Vein endothelial cell (primary cell): ENCODE measurements at places on chromosomes 7 and 10. TPM values are rescaled to one million over a fixed set of nuclear protein-coding genes. Genes with fewer than 3 reads are reported as not detected.

FRAT2 gene
- total RNA-seq: 9.5 and 11.4 TPM in 2 replicates

TMEM213 gene
- not detected in 2 replicates for total RNA-seq

UTF1 gene
- not detected in 2 replicates for total RNA-seq

DOCK1 gene
- total RNA-seq: 105 and 108 TPM in 2 replicates

CCDC3 gene
- under 0.01 and 0.96 TPM in 2 replicates for total RNA-seq

STEAP4 gene
- total RNA-seq: not detected in 2 replicates

CYP2C18 gene
- total RNA-seq: not detected in 2 replicates

CHAT gene
- total RNA-seq: not detected in 2 replicates

OR2A42 gene
- total RNA-seq: not detected in 2 replicates

MBLAC1 gene
- total RNA-seq: 2.0 and 2.9 TPM in 2 replicates

GPR37 gene
- total RNA-seq: 0.76 and 4.2 TPM in 2 replicates

SCIN gene
- total RNA-seq: 0.33 and 0.76 TPM in 2 replicates

ICA1 gene
- 50.3 and 52.3 TPM in 2 replicates for total RNA-seq

DOCK4 gene
- total RNA-seq: 170 and 252 TPM in 2 replicates

TET1 gene
- total RNA-seq: 0.96 and 1.3 TPM in 2 replicates

PTPN20 gene
- 0.19 and 0.33 TPM in 2 replicates for total RNA-seq

AGR2 gene
- not detected in 2 replicates for total RNA-seq

EVX1 gene
- not detected in 2 replicates for total RNA-seq

MACROH2A2 gene
- total RNA-seq: not detected in 2 replicates

TMEM184A gene
- total RNA-seq: 0.10 and 0.33 TPM in 2 replicates

DNAAF5 gene
- 48.1 and 55.5 TPM in 2 replicates for total RNA-seq

TAS2R4 gene
- total RNA-seq: 0.98 and 1.9 TPM in 2 replicates

PPP1R3C gene
- 0.65 and 0.86 TPM in 2 replicates for total RNA-seq

PHYHIPL gene
- total RNA-seq: 0.10 TPM in 1 of 2 replicates, not detected in the other

SFMBT2 gene
- 0.98 and 2.9 TPM in 2 replicates for total RNA-seq

GSTO2 gene
- 0.33 and 0.57 TPM in 2 replicates for total RNA-seq

SFRP5 gene
- not detected in 2 replicates for total RNA-seq

SLC39A12 gene
- not detected in 2 replicates for total RNA-seq

SAP25 gene
- total RNA-seq: not detected in 2 replicates

HGF gene
- 2.3 and 5.3 TPM in 2 replicates for total RNA-seq

NPTX2 gene
- 1.6 and 3.4 TPM in 2 replicates for total RNA-seq

FGFBP3 gene
- total RNA-seq: 0.29 and 0.65 TPM in 2 replicates

FRMD4A gene
- 80.4 and 83.8 TPM in 2 replicates for total RNA-seq
